ENCODE measurements at places on chromosomes 2 and 18. TPM values are rescaled to one million over a fixed set of nuclear protein-coding genes. Genes with fewer than 3 reads are reported as not detected.

- H3K4me3 ChIP-seq = no peak overlapping the region
- no peaks in the 10 kb centered on the region for H3K4me1 ChIP-seq
- DNase-seq = peak; percentile 64
Measured at GRCh38 chr18:59549503-59550173, 147.6 kb downstream of the CCBE1 start.

DNA sequence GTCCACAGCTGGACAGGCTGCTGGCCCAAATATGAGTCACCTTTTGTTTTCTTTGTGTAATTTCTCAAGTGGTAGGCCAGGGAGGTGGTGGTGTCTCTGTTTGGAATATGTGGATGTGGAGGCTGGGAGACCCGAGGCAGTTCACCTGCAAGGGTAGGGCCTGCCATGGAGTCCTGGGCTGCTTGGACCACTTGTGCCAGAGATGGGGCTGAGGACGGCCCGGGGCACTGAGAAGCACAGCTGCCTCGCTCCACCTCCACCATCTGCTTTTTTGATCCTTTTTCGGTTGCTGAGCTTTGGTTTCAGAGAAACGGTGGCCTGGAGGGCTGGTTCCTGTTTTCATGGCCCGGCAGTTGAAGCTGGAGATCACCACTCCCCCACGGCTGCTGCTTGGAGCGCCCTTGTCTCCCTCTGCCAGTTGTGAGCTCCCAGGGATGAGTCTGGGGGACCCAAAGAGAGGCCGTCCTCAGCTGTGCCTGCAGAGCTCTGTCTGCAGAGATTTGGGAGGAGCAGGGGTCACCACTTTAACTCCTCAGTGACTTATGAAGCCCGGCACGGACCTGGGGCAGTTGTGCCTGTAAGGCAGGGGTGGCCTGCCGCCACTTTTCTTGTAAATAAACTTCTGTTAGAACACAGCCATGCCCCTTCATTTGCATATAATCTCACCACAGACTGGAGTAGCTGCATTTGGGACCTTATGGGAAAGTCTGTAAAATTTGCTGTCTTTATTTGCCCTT is 67.6 kb upstream of the MCFD2 start:
- peaks cover 35% of the 10 kb centered on the region for H3K4me1 ChIP-seq
- peaks cover 56% of the 10 kb centered on the region for H3K36me3 ChIP-seq
- no peak overlapping the region for H3K4me3 ChIP-seq
- no peak overlapping the region for H3K27ac ChIP-seq
- H3K27me3 ChIP-seq = no peaks in the 10 kb centered on the region

- H3K27ac ChIP-seq = no peak overlapping the region
- peak; percentile 70 for DNase-seq
- no peak overlapping the region for H3K4me3 ChIP-seq
- no peaks in the 10 kb centered on the region for H3K4me1 ChIP-seq
- no peaks in the 10 kb centered on the region for H3K27me3 ChIP-seq
- no peaks in the 10 kb centered on the region for H3K36me3 ChIP-seq
Measured at GRCh38 chr2:185240796-185241195, 497.8 kb upstream of the FSIP2 start.

- no peak for DNase-seq
- H3K4me1 ChIP-seq = peaks cover 20% of the 10 kb centered on the region
- no peak overlapping the region for H3K4me3 ChIP-seq
- H3K27ac ChIP-seq = no peak overlapping the region
- H3K27me3 ChIP-seq = no peaks in the 10 kb centered on the region
- H3K36me3 ChIP-seq = peaks cover 54% of the 10 kb centered on the region
Measured at GRCh38 chr2:31251851-31252250, 17.9 kb downstream of the EHD3 start.

DNA sequence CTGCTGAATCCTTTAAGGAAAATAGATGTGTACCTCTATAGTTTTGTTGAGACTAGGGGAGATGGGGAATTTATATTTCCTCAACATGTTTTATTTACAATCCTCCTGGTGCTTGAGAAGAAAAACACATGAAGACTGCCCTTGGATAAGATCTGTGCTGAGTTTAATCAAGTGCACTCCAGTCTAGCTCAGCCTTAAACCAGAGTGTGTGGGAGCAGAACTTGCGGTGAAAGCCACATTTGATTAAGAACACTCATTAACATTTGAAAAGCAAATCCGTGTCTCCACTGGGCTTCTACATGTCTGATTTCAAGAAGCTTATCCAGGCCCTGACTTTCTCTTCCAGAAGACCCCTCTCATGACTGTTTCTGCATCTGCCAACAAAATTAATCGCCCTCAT is 84.8 kb upstream of the ITGA6 start:
- peaks cover 6% of the 10 kb centered on the region for H3K4me1 ChIP-seq
- no peak for DNase-seq

DNA sequence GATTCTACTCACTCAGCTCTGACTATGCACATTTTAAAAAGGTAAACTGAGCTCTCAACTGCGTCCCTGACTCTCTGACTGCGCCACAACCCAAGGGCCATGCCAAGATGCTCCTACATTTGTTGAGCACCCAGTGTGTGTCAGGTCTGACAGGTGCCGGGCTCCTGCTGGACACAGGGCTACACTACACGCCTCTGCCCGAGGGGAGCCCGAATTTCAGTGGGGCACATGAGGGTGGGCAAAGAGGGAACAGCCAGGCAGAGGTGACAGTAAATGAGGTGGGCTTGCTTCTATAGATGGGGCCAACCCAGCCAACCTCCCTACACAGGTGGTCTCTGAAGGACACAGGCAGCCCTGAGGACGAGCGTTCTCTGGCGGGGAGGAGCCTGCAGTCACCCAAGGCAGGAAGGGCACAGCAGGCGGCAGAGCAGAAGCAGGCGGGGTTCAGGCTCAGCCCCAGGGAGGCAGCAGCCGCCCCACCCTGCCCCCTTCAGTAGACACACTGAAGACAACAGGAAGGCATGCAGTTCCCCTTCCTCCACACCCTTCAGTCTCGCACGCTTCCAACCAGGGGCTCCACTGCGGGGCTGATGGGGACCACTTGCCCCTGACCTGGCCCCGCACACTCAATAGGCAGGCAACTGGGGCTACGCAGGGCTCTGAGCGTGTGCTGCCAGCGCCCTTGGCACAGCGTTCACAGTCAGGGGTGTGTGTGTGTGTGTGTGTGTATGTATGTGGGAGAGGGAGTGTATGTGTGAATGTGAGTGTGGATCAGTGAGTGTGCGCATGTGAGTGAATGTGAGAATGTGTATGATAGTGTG is 98.4 kb downstream of the UXS1 start:
- no peak for DNase-seq
- H3K4me3 ChIP-seq = no peak overlapping the region
- H3K4me1 ChIP-seq = peaks cover 4% of the 10 kb centered on the region
- H3K36me3 ChIP-seq = peaks cover 33% of the 10 kb centered on the region
- no peaks in the 10 kb centered on the region for H3K27me3 ChIP-seq

- H3K4me1 ChIP-seq = peaks cover 10% of the 10 kb centered on the region
- no peak for DNase-seq
- H3K36me3 ChIP-seq = no peaks in the 10 kb centered on the region
- no peak overlapping the region for H3K4me3 ChIP-seq
Measured at GRCh38 chr2:202373490-202373889, 2.6 kb upstream of the BMPR2 start.

- no peaks in the 10 kb centered on the region for H3K27me3 ChIP-seq
- no peak overlapping the region for H3K4me3 ChIP-seq
- H3K4me1 ChIP-seq = peaks cover 6% of the 10 kb centered on the region
- no peaks in the 10 kb centered on the region for H3K36me3 ChIP-seq
- no peak for DNase-seq
Measured at GRCh38 chr18:58231930-58232329, 187.9 kb downstream of the NEDD4L start.

- no peaks in the 10 kb centered on the region for H3K36me3 ChIP-seq
- H3K4me1 ChIP-seq = no peaks in the 10 kb centered on the region
- H3K27me3 ChIP-seq = no peaks in the 10 kb centered on the region
- no peak for DNase-seq
- no peak overlapping the region for H3K27ac ChIP-seq
- no peak overlapping the region for H3K4me3 ChIP-seq
Measured at GRCh38 chr2:174158003-174158402, 90.3 kb downstream of the OLA1 start.

DNA sequence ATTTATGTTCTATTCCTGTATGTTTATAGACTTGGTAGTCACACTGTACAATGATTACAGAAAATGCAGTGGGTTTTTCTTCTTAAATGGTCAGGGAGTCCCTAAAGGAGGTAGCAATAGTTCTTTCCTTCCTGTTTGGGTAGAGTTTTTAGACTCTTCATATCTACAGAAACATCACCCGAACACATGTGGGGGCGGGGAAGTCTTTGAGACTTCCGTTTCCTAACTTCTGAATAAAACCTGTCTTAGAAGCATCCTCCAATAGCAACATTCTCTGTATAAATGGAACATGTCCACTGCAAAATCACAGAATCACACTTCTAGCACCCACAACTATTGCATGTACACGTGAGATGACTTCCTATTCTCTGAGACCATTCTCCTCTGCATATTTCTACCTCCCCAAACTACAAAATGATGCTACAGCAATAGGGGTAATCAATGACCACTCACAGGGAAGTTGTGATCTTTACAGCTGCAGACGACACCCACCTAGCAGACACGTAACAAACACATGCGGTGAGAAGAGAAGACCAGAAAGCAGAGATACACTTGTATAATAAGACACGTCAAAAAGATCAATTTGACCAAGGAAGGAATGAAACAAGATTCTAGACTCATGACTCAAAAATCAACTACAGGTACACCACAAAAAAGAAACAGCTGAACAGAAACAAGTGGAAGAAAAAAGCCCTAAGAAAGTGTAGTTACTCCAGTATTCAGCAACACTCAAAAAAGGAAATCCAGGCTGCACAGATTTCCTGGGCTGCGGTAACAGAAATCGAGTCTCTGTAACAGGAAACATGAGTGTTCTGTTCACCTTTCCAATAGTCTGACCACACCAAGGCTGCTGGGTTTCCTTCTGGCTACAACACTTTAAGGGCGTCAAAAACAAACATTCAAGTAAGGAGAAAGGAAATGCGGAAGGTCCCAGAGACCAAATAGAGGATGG is 120.4 kb downstream of the ZNF516 start:
- peaks cover 41% of the 10 kb centered on the region for H3K36me3 ChIP-seq
- no peak overlapping the region for H3K27ac ChIP-seq

GRCh38 chr2:197273485-197273884 is 37.1 kb downstream of the ANKRD44 start:
- H3K4me3 ChIP-seq = no peak overlapping the region
- H3K36me3 ChIP-seq = no peaks in the 10 kb centered on the region
- no peaks in the 10 kb centered on the region for H3K27me3 ChIP-seq
- H3K4me1 ChIP-seq = peaks cover 3% of the 10 kb centered on the region
- no peak for DNase-seq

DNA sequence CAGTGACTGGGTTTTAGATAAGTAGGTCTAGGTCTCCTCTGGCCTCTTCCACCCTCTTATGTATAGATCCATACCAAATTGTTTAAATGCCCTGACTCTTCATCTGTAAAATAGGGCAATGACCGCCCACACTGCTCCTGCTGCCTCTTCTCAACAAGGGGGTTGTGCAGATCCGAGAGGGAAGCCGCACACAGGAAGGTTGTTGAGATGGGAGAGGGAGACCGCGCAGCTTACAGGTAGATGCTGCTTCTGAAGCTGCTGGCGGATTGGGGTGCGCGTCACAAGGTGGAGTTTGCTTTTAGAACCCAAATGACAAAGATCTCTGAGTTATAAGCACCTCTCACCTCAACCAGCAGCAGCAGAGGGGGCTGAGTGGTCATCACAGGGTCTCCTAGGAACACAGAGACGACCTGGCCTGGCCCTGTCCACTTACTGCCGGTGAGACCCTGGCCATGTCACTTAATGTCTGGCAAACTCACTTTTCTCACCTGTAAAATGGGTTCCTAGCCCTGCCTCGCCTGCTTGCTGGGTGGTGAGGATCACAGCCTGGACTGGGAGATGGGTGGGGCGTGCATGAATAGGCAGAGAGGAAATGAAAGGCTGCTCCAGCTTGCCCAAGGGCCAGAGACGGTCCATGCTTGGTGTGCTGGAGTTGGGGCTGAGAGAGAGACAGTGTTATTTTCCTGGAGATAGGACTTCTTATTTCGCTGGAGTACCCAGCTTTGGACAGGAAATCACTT is 251.3 kb downstream of the EIPR1 start:
- peaks cover 5% of the 10 kb centered on the region for H3K36me3 ChIP-seq
- no peak for DNase-seq
- no peak overlapping the region for H3K27ac ChIP-seq
- peaks cover 3% of the 10 kb centered on the region for H3K27me3 ChIP-seq

- no peaks in the 10 kb centered on the region for H3K36me3 ChIP-seq
- H3K4me3 ChIP-seq = no peak overlapping the region
- no peaks in the 10 kb centered on the region for H3K27me3 ChIP-seq
- no peaks in the 10 kb centered on the region for H3K4me1 ChIP-seq
- no peak for DNase-seq
Measured at GRCh38 chr2:167510071-167510759, 621.9 kb downstream of the XIRP2 start.

- no peak overlapping the region for H3K27ac ChIP-seq
- no peaks in the 10 kb centered on the region for H3K27me3 ChIP-seq
- H3K36me3 ChIP-seq = no peaks in the 10 kb centered on the region
Measured at GRCh38 chr2:40445467-40445866, 6.4 kb downstream of the SLC8A1 start.

DNA sequence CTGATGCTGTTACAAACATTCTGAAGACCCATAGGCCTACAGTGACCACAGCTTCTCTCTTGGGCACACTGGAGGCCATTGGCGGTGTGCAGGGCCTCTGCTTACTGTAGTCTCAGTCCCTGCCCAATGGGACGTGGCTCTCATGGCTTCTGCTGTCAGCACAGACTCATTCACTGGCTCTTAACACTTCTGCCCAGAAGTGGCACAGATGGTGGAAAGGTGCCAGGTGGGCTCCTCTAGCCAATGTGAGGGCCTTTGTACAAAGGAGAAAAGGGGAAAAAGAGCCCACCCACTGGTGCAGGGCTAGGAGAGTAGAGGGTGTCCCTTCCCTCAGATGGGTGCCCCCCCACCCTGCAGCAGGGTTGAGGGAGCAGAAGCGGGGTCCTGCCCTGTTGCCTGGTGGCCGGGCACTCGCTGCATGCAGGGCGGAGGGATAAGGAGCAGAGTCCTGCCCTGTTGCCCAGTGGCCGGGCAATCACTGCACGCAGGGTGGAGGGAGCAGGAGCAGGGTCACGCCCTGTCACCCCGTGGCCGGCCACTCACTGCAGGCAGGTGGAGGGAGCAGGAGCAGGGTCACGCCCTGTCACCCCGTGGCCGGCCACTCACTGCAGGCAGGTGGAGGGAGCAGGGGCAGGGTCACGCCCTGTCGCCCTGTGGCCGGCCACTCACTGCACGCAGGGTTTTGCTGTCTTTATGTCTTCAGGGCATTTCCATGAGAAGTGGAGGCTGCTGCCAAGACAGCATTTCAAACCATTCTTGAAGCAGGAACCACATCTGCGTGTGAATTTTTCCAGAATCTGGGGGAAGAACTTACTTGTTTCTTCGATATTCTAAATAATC is 20.0 kb downstream of the LRRFIP1 start:
- no peak for DNase-seq
- H3K27me3 ChIP-seq = no peaks in the 10 kb centered on the region
- H3K36me3 ChIP-seq = peaks cover 42% of the 10 kb centered on the region
- H3K4me3 ChIP-seq = no peak overlapping the region
- H3K4me1 ChIP-seq = no peaks in the 10 kb centered on the region

The WDSUB1 gene
- 10.4 TPM for total RNA-seq

The TMEM198 gene
- total RNA-seq = 4.7 TPM

The PARD3B gene
- 30.6 TPM for total RNA-seq

The INPP5D gene
- total RNA-seq = 14.3 TPM

The BCL2L11 gene
- 11.6 TPM for total RNA-seq

The LTBP1 gene
- total RNA-seq = 77.0 TPM

The AAK1 gene
- 46.7 TPM for total RNA-seq
